Activated CD4-positive, alpha-beta T cell treated with anti-CD3 and anti-CD28 coated beads, Interleukin-2, amount 10 ng/mL, durations not matched to agents 24 days and 14 days (primary cell): ENCODE measurements at places on chromosomes 11 and 22. TPM values are rescaled to one million over a fixed set of nuclear protein-coding genes. Genes with fewer than 3 reads are reported as not detected.

Gene CBLIF
- total RNA-seq = not detected in 2 replicates

Gene OR4A16
- not detected in 2 replicates for total RNA-seq

DNA sequence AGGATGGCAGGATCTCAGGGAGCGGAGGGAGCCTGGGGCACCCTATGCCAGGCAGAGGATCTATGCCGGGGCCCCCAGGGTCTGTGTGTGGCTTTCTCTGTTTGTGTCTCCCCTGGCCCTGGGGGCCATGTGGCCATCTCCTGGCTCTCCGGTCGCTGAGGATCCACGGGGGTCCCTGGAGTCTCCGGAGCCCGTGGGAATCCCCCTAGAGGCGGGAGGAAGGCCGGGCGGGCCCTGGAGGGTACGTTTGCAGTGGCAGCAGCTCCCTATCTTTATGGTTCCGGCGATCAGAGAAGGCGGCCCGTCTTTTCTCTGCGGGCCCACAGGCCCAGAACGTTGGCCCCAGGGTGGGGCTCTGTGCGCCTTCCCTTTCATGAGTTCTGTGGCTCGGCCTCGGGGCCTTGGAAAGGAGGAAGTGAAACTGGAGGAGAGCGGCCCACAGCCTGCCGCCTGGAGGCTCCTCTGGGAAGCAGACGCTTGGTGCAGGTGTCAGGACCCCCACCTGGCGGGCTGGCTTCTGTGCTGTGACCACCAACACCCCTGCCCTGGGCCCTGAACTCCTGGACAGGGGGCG lies 82.1 kb downstream of the KCNQ1 start:
- DNase-seq = peak; percentile 65

- no peak for DNase-seq
These were observed 103.0 kb downstream of the FBXO7 start for GRCh38 chr22:32577591-32577990.

DNA sequence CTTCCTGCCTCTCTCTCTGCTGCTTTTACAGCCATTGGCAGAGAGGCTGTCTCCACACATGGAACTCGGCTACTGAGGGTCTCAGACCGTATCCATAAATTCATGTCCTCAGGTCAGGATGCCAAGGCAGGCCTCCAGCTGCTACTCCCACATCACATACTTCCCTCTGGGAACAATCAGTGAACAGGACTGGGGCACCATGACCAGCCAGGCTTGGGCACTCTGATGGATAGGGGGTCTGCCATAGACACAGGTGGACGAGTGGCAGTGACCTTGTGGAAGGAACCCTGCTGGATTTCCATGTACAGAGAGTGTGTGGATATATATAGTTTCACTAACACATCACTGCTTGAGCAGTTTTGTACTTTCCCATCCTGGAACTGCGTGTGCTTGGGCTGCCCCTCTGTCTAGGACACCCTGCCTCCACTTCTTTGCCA lies 97.7 kb upstream of the PARVA start:
- DNase-seq = no peak
